Stimulated activated CD8-positive, alpha-beta memory T cell treated with anti-CD3 and anti-CD28 coated beads, Interleukin-7, amount 100 ng/mL, for 4 hours (primary cell): ENCODE measurements at places on chromosomes 1 and 21.

- no peak for DNase-seq
Observed at GRCh38 chr21:33259428-33259827, 6.7 kb upstream of the IL10RB start.

DNA sequence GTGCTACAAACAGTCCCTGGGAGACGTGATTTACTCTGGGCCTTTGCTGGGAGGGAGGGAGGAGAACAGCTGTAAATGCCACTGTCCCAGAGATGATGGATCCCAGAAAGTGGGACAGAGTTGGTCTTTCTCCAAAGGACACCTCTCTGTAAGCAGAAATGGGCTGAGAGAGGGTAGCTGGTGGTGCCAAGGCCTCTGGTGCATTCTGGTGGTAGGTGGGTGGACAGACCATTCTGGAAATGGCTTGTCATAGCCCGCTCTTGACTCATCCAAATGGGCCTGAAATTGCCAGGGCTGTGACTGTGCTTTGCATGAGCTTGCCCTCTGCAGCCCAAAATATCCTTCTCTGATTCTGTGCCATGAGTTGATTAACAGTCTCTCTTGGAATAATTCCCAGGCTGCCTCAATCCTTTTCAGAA is 36.1 kb downstream of the CCDC185 start:
- no peak for DNase-seq

GRCh38 chr1:116515702-116516101 is 55.1 kb downstream of the CD58 start:
- DNase-seq, result no peak

GRCh38 chr1:99565606-99566289 is 80.2 kb upstream of the PALMD start:
- DNase-seq, result no peak

DNA sequence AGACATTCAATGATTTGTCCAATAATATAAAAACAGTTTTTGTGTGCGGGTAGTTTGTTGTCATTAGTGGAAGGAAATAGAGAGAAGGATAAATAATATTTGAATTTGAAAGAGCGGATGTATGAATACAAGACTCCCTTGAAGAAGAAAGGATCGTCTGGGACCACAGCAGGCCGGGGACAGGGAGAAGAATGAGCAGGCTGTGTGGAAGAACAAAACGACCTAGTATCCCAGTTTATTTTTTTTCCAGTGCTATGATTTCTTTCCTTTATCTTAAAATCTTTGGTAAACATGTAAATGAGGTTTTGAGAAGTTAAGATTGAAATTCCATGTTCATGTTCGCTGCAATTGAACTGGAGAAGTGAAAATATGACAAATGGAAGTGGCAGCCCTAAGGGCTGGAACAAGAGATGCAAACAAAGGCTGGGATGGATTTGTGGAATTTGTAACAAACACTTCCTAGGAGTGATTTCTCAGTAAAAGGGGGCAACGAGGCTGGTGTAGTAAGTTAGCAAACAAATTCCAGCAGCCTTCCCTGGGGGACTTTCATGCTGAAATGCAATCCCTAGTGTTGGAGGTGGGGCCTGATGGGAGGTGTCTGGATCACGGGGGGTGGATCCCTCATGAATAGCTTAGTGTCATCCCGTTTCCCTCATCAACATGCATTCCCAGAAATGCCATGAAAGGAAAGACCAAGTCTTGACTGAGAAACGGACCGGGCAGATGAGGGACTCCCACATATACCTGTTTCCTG is 10.2 kb upstream of the IFI16 start:
- DNase-seq, result no peak

DNA sequence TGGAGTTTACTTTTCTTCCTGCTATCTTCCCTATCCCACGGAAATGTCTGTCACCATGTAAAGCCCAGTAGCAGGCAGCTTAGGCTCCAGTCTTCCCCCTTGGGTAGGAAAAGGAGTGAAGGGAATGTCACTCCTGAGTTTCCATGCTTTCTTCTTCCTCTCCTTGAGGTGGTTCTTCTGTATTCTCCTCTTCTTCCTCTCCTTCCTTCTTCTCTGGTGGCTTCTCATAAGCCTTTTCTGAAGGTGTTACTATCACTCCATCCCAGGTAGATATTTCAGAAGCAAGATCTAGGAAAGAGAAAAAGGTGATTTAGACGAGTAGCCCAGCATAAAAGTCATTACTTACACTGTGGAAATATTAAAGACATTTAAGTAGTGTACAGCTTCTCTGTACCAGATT is 3.8 kb downstream of the SNAPIN start:
- no peak for DNase-seq

- no peak for DNase-seq
Observed at GRCh38 chr1:168297019-168297730, 16.5 kb downstream of the TBX19 start.

DNA sequence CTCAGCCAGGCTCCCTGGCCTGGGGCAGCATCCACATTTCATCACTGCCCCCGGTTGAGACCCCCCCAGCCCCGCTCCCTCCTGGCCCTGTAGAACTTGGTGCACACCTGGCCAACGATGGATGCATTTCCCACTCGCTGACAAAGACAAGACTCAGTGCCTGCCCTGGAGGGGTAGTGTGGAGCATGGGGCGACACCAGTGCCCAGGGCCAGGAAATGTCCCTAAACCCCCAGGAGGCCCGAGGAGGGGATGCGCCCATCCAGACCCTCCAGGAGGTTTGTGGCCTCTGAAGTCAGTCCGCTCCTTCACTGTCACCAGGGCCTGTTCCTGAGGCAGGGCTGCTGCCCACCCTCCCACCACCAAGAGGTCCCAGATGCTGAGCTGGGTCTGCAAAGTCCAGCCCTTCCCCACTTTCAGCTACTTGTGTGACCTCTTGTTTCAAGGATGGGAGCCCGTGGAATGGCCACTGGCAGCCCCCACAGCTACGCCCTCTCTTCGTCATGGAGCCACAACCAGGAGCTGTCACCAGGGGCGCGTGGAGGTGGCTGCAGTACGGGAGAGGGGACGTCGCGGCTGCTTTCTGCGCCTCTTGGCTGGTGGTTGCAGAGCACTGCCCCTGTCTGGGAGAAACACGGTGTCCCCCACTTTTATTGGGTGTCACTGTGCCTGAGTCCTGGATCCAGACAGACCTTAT is 35.7 kb downstream of the AJAP1 start:
- no peak for DNase-seq

DNA sequence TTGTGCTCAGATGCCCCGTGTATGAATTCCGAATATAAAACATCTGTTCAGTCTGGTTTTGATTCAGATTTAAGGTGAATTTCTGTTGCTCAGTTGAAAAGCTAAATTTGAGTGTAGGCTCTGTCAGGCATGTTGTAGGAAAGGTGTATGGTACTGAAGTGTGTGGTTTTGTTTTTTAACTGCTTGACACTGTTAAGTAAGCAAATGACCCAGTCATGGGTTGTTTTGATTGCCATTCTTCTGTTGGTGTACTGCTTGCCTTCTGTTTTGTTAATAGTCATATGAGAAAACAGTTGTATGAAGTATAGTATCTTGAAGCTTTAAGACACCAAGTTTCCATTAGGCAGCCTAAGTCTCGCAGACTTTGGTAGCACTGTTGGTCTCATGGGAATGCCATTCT is 10.0 kb downstream of the MRPS6 start:
- no peak for DNase-seq

DNA sequence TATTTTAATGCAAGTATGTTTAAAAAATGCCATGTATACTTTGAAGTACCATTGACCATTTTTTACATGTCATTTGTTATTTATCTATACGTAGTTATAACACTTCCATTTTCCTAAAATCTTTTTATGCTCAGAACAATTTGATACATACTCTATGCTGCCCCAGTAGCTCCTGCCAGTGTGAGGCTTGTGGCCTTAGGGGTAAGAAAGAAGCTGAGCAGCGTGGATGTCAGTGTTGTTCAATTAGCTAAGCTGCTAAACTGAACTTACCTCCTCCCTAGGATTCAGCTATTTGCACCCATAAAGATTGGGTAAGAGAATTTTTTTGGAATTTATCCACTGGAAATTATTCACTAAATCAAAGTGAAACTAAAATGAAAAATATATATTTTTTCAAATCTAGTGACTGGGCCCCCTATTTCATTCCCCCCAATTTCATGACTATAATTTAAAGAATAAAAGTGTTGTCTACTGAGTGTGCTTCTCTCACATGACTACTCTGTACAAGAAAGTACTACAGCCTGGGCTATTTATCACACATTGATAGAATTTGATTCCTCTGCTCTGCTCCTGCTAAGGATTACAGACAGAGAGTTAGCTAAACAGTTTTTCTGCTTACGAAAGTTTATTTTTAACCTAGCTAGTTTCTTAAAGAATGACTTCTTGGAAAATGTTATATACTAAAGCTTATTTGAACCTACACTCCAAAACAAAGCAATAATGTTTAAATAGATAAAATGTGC is 1030.3 kb upstream of the ADGRL4 start:
- no peak for DNase-seq

DNA sequence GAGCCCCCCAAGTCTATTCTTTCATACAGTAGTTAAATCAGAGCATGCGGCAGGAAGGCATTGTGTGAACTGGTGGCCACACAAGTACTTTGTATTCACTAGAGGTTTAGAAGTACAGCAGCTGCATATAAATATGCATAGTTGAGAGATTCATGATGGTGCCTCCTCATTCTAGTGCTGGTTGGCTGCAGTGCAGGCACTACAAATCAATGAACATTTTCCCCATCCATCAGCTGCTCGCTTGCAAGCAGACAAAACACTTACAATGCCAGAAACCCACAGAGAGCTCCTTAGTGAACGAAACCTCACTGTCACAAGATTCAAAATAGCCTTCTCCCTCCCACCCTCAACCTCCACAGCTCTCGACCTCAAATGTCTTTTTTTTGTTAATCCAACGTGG is 726.2 kb downstream of the USP25 start:
- no peak for DNase-seq

GRCh38 chr21:32140151-32140550 is 138.7 kb downstream of the MIS18A start:
- no peak for DNase-seq

- DNase-seq, result no peak
Observed at GRCh38 chr1:153795934-153796785, 21.0 kb downstream of the SLC27A3 start.
